T-helper 17 cell (primary cell): ENCODE measurements at places on chromosomes 2 and 18.

DNA sequence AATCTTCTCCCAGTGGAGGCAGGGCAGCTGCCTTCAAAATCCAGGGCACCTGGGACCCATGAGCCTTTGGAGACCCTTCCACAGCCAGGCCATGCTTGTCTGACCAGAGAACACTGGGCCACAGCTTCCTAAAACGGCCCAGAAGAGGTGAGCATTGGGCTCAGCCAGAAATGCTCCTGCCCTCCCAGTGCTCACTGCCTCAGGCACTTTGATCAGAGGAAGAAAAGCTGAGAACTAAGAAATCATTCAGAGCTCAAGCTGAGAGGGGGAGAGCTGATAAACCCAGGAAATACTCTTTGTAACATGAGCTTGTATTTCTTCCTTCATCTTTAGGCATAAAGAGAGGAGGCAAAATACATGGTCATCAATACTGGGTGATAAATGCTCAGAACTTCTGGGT, 365.5 kb upstream of the KLHL29 start:
- no peak for DNase-seq

GRCh38 chr2:78876316-78876688, 149.2 kb upstream of the REG3G start:
- DNase-seq = no peak

GRCh38 chr2:101003278-101003775, 1.2 kb downstream of the RPL31 start:
- no peak for DNase-seq

- DNase-seq = no peak
Observed at GRCh38 chr18:75111760-75112159, 97.2 kb downstream of the PTGR3 start.

- DNase-seq = no peak
Observed at GRCh38 chr2:178110681-178111080, 1.6 kb upstream of the RBM45 start.
